ENCODE measurements at places on chromosomes 4 and X.

- no peak for DNase-seq
These were observed 22.9 kb upstream of the SOWAHD start for GRCh38 chrX:119735467-119735866.

DNA sequence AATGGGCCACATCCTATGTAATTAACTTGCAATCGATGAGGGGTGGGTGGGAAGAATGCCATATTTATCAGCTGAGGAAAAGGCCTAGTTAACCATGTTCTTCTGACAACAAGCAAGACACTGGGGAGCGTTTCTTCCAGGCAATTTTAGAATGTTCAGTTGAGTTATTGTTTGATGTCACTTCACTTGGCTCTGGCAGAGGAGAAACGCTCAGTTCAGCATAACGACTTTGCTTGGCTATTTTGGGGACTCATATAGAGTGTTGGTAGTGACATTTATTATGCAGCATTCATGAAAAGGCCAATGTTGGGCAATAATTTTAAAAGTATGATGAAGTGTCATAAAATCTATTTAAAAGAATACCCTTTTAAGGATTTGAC lies 648 bp downstream of the SYNPO2 start:
- DNase-seq: no peak

GRCh38 chrX:21930986-21931385 lies 9.5 kb upstream of the SMS start:
- DNase-seq: no peak

GRCh38 chr4:90095000-90095399 lies 32.2 kb upstream of the CCSER1 start:
- DNase-seq: no peak

GRCh38 chr4:135244696-135245095 lies 1043.1 kb upstream of the PABPC4L start:
- DNase-seq: no peak

GRCh38 chr4:99430106-99430505 lies 5.0 kb downstream of the ADH7 start:
- no peak for DNase-seq
